Naive B cell (primary cell): ENCODE measurements at places on chromosomes 2 and 18. TPM values are rescaled to one million over a fixed set of nuclear protein-coding genes. Genes with fewer than 3 reads are reported as not detected.

GRCh38 chr2:201425952-201426351 is 25.3 kb downstream of the TRAK2 start:
- no peak for DNase-seq

DNA sequence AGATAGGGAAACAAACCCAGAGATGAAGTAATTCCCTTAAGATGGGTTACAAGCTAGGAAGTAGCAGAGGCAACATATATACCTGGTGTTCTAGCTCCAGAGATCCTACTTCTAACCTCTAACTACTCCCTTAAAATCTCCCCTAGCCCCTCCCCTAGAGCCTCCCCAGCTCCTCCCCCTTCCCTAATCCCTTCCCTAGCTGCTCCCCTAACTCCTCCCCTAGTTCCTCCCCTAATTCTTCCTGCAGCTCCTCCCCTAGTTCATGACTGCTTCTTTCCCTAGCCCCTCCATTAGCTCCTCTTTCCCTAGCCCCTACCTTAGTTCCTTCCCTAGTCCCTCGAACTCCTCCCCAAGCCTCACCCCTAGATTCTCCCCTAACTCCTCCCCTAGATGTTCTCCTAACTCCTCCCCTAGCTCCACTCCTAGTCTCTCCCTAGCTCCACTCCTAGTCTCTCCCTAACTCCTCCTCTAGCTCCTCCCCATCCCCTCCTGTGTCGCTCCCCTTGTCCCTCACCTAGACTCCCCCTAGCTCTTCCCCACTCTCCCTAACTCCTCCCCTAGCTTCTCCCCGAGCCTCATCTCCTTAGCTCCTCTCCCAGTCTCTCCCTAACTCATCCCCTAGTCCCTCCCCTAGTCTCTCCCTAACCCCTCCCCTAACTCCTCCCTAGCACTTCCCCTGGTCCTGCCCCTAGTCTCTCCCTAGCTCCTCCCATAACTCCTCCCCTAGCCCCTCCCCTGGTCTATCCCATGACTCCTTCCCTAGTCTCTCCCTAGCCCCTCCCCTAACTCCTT is 108.9 kb downstream of the CD226 start:
- DNase-seq = no peak

The LINC00305 gene
- polyA plus RNA-seq = not detected

GRCh38 chr2:78118037-78118436 is 595.9 kb upstream of the LRRTM4 start:
- no peak for DNase-seq

GRCh38 chr2:227230151-227230550 is 65.7 kb downstream of the COL4A3 start:
- DNase-seq = no peak

- DNase-seq = no peak
These were observed 188.1 kb downstream of the SRBD1 start for GRCh38 chr2:45422921-45423320.

The SLC19A3 gene
- polyA plus RNA-seq = not detected

- no peak for DNase-seq
These were observed 401.6 kb downstream of the EPHA4 start for GRCh38 chr2:221170548-221170947.

DNA sequence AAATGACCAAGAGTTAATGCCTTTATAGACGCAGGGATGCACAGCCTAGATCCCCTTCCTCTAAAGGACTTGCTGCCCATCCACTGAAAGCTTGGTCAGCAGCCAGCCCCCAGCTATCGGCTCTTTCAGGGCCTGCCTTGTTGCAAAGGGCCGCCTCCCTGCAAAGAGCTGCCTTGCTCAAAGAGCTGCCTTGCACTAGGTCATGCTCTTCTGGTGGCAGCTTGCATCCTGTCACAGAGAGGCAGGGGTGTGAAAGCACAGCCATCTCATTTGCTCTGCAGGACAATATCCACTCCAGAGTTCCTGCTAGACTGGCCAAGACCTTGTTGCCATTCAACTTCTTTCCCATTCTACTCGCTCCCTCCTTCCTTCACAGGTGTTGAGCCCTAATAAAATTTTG is 137.1 kb downstream of the MCFD2 start:
- no peak for DNase-seq

DNA sequence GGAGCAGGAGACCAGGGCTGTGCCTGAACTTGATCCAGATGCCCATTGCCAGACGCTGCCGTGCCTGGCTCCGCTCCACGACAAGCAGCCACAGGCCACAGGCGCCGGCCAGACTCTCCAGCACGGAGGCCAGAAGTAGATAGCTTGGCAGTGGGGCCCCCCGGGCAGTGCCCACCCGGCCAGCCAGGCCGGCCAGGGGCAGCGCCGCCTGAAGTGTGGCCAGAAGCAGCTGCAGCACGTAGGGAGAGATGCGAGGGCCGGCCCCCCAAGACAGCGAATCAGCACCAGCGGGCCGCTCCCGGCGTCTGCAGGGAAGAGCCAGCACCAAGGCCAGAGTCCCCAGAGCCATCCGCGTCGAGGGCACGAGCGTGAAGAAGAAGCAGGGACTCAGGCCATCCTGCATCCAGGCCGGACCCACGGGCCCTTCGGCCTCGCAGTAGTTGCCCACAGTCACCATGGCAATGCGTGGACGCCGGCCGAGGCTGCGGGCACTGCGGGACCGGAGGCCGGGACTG is 484 bp downstream of the ABCB6 start:
- DNase-seq = no peak

DNA sequence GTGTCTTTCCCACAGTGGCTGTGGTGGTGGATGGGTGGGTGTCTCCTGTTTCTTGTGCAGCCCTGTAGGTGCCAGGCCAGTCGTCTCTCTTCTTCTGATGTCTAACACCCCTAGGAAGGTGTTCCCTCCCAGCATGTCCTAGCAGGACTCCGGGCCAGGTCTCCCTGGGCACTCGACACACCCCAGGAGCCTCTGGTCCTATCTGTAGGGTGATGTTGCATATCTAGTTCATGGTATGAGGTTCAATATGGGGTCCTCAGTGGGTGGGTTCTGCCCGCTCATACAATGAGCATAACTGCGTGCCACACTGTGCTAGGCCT is 14.4 kb downstream of the NGEF start:
- no peak for DNase-seq

The MERTK gene
- polyA plus RNA-seq = not detected

- DNase-seq = no peak
These were observed 109.1 kb downstream of the PIK3C3 start for GRCh38 chr18:42064109-42064508.

GRCh38 chr2:199339891-199340605 is 117.7 kb downstream of the SATB2 start:
- DNase-seq = no peak

DNA sequence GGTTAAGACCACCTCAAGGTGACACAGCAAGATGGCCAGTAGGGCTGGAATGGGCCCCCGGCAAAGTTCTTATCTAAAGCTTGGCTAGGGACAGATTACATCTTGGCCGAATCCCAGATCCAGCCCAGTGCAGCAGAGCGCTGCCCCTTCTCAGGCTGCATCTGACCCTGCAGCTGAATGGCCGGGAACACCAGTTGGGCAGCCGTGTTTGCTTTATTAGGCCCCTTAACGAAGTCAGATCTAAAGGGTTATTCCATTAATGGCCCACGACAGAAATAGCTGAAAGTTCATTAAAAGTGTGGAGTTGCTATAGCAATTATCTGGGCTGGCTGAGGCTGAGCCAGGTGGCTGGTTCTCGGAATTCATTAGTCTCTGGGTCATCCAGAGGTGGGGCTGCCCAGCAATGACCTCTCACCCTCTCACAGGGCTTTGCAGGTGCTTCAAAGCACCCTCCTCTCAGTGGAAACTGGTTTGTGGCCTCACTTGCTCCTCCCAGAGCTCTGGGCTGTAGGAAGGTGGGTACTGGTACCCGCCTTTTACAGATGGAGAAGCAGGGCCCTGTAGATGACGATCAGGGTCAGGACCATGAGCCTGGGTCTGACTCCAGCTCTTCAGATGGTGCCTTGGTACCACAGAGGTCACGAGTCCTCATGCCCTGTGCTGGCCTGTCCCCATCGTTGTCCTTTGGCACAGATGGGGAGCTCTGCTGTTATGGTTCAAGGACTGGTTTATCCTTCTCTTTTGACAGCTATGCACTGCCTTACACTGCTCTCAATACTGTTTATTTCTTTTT is 68.8 kb downstream of the EMX1 start:
- DNase-seq = no peak

The PKP4 gene
- polyA plus RNA-seq = 0.19 TPM

The TIA1 gene
- polyA plus RNA-seq = 106 TPM

DNA sequence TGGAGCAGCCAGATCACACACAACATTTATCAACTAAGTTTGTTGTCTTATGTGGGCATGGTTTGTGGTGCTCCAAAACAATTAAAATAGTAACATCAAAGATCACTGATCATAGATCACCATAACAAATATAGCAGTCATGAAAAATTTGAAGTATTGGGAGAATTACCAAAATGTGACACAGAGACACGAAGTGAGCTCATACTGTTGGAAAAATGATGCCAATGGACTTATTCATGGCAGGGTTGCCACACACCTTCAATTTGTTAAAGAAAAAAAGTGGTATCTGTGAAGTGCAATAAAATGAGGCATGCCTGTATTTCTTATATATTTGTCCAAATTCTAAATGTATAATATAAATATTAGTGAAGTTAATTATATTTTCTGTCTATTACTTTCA is 42.9 kb upstream of the CABYR start:
- no peak for DNase-seq

The SERPINB4 gene
- polyA plus RNA-seq = not detected

The TLX2 gene
- not detected for polyA plus RNA-seq

DNA sequence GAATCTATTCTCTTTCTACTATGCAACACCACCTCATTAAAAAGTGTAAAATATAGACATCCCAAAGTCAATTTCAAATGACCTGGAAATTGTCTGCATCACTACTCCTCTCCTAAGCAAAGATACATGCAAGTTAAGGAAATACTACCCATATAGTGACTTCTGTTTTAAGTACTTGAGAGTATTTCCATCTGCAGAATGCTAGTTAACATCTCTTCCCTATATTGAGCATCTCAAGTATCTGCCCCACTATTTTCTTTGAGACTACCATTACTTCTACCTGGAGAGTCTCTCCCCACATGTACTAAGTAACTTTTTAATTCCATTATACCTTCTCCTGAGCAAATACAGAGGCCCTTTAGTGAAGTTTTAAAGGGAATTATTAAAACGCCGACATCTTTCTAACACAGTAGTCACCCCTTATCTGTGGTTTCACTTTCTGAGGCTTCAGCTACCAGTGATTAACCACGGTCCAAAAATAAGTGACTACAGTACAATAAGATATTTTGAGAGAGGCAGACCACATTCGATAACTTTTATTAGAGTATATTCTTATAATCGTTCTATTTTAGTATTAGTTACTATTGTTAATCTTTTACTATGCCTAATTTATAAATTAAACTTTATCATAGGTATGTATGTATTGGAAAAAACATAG is 21.8 kb downstream of the CWC22 start:
- no peak for DNase-seq

The ALPI gene
- polyA plus RNA-seq = not detected

DNA sequence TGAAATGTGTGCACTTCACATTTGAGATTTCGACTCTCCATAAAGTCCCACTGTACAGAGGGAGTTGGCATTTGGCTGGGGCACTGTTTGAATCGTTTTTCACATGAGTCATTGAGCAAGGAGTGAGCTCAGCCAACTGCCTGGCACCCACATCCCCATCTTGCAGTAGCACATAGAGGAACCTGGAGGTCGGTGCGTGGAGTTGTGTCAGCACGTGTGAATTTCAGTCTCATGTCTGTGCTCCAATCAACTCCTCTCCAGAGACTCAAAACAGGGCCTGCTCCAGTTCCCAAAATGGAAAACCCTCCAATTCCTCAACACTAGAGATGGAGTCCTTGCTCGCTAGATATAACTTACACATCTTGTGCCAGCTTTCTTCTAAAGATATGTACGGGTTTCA is 126.8 kb upstream of the CAPN13 start:
- no peak for DNase-seq

DNA sequence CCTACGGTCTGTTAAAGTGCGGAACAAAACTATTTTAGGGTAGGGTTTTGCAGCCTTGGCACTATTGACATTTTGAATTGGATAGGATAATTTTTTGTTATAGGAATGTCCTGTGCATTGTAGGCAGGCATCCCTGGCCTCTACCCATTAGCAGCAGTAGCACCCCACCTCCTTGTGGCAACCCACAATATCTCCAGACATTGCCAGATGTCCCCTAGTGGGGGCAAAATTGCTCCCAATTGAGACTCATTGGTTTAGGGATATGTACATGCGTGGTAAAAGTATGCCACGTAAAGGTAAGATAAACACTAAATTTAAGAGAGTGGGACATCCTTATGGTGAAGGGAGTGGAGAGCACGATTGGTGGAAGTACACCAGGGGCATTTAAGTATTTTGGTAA is 4.6 kb downstream of the MIB1 start:
- DNase-seq = no peak

DNA sequence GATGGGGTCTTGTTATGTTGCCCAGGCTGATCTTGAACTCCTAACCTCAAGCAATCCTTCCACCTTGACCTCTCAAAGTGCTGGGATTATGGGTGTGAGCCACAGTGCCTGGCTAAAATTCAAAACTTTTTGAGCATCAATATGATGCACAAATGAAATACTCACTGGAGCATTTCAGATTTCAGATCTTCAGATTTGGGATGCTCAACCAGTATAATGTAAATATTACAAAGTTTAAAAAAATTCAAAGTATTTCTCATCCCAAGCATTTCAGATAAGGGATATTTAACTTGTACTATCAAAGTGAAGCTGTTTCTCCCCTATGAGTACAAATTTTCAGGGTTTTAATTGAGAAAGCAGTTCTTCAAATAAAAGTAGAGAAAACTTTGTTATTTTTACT is 164.1 kb upstream of the CCDC68 start:
- DNase-seq = no peak

DNA sequence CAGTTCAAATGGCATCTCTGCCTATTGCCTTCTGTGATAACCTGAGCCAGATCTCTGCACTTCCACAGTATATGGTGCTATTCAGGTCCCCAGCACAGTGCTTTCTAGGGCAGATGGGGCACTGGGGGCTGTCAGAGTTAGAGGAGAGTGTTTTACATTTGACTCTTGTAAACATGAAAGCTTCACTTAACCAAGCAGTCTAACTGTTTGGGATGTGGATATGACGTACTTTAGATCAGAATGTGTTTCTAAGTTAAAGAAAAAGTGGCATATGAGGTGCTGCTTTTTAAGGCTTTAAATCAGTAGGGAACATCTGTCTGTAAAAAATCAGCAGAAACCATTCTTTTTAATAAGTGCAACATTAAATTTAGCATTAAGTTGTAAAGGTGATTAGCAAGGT is 75.7 kb downstream of the MYO1B start:
- DNase-seq = no peak

The ZNF638 gene
- polyA plus RNA-seq = 34.9 TPM

GRCh38 chr2:75666911-75667310 is 20.3 kb downstream of the MRPL19 start:
- no peak for DNase-seq

GRCh38 chr2:202005272-202005887 is 28.3 kb upstream of the FZD7 start:
- peak; percentile 21 for DNase-seq

- DNase-seq = no peak
These were observed 3.5 kb downstream of the NBEAL1 start for GRCh38 chr2:203018181-203018580.
